ENCODE measurements at places on chromosomes 2 and 18.
A peak's percentile ranks its signal among the peaks of the same experiment; 100 is the strongest.

DNA sequence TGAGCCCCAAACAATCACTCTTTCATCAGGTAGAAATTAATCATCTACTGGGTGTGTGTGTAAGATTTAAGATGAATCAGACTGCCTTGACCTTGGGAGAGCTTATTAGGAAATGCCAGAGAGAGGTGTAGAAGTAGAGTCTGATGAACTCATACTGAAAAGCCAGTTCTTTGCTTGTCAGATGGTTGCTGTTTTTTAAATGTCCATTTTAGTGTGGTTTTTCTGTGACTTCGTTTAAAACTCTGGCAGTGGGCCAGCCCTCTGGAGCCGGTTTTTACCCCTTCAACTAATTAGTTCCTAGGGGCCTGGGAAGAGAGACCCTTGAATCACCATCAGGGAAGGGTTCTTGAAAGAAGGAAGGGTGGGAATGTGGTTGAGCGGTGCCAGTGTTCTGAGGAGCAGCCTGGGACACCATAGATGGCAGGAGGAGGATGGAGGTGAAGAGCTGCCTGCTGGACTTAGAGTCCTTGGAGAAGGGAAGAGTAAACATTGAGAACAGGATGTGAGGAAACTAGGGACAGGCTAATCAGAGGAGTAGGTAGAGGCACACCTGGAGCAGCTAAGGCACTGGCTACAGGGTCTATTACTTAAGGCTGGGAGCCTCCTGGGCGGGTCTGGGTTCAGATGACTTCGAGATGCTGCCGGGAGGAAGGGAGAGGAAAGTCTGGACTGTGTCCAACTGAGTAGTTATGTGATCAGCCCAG is 66.1 kb downstream of the LRRFIP1 start:
- no peak for DNase-seq

DNA sequence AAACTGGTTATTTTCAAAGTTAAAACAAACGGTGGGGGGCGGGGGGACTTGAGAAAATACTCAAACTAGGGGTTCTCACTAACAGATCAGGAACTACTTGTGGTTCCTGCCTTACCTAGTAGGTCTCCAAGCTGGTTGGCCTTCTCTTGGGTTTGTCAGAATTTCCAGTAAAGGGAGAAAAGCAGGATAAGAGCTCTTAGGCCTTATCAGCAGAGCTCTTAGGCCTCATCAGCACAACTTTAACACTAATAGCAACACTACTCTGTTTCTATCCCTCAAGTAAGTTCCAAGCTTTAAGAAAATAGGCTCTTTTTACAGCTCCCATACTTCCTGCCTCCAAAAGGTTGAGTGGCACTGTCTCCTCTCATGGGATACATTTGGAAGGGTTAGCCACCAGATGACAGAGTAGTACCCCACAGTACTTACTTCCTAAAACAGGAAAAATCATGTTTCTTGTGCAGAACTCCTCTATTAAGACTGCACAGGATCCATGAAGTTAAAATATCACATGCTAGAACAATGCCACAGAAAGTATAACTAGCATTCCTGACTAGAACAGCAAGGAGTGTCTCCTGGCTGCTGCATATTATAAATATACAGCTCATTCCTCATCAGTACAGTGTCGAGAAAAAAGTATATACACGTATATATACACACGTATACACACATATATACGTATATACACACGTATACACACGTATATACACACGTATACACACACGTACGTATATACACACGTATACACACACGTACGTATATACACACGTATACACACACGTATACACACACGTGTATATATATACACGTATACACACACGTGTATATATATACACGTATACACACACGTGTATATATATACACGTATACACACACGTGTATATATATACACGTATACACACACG is 6.1 kb downstream of the FBXO11 start:
- no peak for DNase-seq

DNA sequence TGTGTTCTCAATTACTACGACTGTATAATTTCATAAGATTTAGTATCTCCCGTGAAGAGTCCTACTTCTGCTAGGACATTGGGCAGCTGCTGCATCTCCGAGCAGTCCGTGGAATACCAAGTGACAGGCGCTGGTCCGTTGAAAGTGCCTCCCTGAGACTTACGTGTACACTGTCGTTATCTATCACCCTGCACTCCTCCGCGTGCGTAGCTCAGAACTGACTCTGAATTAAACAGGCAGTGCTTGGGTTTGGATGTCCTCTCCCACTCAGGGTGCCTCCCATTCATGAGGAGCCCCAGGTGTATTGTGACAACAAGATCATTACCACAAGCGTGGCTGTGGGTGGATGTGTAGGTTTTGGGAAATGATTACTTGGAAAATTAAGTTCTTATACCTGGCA is 148.4 kb downstream of the SH3RF3 start:
- no peak for DNase-seq

DNA sequence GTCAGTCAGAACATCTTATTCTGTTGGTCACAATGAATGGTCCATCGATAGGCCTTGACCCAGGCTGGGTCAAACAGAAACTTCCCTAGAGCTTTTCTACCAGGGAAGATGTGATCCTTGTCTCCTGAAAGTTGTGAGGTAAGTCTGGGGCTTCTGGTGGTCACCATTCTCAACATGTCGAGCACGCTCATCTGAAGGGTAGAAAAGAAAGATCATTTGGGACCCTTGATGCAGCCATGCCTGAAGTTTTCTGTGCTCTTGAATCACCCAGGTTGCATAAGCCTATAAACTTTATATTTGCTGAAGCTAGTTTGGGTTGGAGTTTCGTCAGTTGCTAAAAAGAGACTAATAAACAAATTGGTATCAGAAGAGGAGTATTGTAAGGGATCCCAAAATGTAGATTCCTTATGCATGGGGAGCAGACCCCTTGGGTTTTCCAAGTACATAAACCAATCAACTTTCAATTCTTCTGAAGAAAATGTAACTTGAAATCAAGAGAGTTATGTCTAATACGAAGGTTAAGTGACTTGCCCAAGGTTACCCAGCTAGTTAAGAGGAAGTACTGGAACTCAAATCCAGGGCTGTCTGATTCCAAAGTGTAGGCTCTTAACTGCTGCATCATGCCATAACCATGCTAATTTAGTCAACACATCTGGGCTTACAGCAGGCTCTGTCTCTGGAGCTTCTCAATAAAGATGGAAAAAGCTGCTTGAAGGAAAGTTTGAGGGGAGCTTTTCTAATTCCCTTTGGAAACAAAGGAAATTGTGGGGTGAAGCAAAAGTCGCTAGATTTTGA is 23.2 kb downstream of the TMEM17 start:
- no peak for DNase-seq

GRCh38 chr2:160010361-160011145 is 51.9 kb downstream of the PLA2R1 start:
- no peak for DNase-seq

DNA sequence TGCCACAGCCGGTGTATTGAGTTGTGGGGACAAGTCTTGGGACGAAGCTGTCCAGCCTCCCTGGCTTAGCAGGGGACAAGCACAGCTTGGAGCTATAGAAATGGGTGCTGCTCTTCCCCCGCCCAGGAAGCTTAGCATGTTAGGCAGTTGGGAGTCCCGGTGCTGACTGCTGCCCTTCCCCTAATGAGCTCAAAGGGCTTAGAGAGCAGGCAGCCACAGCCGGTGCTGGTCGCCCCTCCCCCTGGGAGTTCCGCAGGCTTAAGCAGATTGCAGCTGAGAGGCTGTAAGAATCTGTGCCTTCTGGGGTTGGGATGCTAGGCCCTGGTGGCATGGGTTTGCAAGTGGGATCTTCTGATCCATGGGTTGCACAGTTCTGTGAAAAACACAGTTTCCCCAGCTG is 237.3 kb downstream of the DCDC2C start:
- DNase-seq, result no peak

- DNase-seq, result no peak
Observed at GRCh38 chr2:54604871-54605270, 118.6 kb upstream of the EML6 start.

DNA sequence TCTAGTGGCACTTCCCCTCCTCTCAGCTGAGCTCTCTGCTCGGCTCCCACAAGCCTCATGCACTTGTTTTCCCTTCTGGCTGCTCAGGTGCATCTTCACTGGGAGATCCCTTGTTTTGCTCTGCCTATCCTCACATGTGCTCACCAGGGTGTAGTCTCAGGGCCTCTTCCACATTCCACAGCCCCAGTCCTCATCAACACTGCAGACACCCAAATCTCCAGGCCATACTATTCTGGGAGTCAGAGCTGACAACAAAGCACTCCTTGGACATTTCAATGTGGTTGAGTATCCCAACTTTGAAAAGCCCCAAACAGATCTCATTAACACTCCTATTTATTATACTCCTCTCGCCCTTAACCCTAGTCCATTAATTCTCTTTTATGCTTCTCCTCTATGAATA is 71.3 kb downstream of the CCDC93 start:
- no peak for DNase-seq

- peak; percentile 30 for DNase-seq
Observed at GRCh38 chr2:207792244-207792785, 22.6 kb upstream of the FZD5 start.

DNA sequence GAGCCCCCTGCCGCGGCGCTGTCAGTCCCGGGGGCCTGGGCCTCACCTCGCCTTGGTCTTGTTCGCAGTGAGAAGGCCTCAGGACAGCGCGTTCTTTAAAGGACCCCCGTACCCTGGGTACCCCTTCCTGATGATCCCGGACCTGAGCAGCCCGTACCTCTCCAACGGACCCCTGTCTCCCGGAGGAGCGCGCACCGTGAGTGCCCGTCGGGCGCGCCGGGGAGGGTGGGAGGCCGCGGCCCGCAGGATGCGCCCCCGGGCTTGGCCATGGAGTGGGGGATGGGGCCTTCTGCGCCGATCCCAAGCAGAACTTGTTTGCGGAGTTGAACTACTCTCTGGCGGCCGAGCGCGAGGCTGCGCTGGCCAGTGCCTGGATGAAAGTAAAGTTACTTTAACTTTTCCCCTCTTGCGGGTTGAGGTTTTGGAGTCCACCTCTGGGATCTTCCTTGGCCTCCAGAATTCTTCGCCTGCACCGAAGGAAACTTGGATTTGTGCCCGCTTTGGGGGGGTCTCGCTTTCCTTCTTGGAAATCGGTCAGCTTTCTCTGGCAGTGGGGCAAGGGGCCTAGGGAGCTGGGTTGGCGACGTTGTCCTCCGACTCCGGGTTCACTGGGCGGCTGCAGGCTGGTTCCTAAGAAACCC is 1.2 kb downstream of the TCF7L1 start:
- peak; percentile 45 for DNase-seq

- DNase-seq, result no peak
Observed at GRCh38 chr2:6644261-6644660, 221.4 kb downstream of the CMPK2 start.

DNA sequence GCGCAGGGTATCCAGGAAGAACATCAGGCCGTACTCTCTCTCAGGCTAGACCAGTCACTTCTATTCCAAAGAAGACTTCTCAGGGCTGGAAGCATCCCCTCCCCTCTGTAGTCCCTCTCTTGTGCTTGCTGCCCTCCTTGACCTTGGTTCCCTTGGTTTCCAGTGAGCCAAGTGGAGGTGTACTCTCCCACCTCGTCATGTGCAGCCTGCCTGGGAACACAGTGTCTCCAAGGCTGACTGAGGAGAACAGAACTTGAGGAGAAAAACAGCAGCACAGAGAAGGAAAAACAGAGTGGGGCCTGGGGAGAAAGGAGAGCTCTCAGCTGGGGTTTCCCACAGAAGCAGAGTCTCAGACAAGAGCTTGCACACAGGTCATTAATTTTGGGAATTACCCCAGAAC is 52.7 kb downstream of the HAUS1 start:
- DNase-seq, result no peak

DNA sequence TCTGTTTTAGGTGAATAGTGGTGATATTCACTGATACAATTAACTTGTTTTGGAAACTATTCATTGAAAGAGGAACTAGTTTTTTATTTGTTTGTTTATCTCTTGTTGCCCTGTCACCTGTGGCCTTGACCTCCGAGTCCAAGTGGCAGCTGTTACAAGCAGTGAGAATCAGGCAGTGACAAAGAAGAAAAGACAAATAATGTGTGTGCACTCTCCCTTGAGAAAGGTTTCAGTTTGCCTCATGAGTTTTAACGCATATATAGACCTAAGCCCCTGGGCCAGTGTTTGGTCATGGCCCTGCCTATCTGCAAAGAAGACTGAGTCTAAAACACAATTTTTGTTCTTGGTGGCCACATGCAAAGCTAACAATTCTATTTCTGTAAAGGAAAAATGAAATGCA is 15.3 kb downstream of the KYNU start:
- DNase-seq, result peak; percentile 39

- no peak for DNase-seq
Observed at GRCh38 chr18:3264362-3264761, 2.4 kb downstream of the MYL12B start.

DNA sequence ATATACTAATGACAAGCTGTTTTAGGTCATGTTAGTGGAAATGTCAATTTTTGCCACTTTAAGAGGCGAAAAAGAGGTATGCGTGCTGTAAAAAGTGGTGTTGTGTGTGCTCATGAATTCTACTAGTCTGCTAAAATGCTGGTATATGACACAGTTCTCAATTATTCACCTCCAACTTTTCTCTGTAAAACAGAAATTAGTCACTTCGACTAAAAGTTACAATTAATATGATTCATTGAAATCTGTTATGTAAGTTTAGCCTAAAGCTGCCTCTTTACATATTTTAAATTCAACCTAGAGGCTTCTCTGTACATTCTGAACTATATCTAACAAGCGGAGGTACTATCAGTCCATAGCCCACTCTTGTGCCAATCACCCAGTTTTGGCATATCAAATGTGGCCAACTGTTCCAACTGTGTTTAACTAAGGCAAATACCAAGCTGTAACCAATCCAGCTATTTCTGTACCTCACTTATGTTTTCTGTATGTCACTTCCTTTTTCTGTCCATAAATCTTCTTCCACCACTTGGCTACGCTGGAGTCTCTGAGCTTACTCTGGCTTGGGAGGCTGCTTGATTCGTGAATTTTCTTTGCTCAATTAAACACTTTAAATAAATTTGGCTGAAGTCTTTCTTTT is 20.8 kb downstream of the BAZ2B start:
- DNase-seq, result no peak

GRCh38 chr18:35026407-35027061 is 14.7 kb upstream of the MAPRE2 start:
- no peak for DNase-seq

DNA sequence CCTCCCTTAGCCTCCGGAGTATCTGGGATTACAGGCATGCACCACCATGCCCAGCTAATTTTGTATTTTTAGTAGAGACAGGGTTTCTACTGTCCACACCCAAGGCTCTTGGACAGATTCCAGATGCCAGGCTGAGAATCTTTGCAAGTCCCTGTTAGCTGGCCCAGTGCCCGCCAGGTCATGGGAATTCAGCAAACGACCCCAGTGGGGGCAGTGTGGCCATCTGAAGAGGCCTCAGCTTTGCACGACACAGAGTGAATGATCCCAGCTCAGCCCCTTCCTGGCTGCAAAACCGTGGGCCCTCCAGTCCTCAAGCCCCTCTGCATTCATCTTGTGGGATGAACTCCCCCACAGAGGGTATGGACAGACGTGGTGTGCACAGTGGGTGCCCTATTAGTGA is 179.5 kb upstream of the ID2 start:
- DNase-seq, result no peak

GRCh38 chr2:207064128-207064690 is 101.5 kb downstream of the KLF7 start:
- no peak for DNase-seq

DNA sequence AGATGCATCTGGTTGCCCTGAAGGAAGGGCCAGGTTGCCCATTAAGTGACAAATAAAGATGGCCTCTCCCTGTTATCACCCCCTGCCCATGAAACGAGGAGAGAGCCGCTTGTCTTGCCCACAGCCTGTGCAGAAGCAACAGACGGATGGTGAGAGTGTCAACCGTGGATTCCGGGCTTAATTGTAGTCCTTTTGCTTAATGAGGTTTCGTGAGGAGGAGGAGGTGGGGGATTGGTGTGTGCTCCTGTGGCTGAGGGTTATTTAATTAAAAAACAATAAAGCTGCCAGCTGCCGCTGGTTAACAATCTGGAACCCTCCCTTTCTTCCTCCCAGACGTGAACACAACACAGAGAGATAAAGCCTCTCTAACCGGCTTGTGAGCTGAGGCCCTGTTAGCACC is 188.0 kb upstream of the PARD3B start:
- no peak for DNase-seq

All from GM13977 (cell line).